ENCODE measurements at places on chromosomes 16 and 17.

- no peak for DNase-seq
Measured at GRCh38 chr17:38732376-38733281, 2.5 kb downstream of the CISD3 start.

DNA sequence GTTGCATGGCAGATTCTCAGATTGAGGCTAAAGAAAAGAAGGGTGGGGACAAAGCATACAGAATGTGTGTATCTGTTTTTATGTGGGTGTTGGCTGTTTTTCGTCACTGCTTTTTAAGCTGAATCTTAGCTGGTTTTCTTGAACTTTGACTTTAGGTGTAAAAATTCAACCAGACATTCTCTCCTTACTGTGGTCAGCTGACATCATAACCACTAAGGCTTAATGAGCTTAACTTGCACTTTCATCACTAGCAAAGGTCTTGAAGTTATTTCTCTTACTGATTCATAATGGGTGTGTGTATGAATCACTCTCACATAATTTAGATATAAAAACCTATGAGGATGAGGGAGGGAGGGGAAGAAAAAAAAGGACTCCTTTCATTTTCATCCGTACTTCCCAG lies 4.0 kb upstream of the CDC6 start:
- DNase-seq: no peak

GRCh38 chr16:85989863-85990643 lies 91.1 kb downstream of the IRF8 start:
- no peak for DNase-seq

DNA sequence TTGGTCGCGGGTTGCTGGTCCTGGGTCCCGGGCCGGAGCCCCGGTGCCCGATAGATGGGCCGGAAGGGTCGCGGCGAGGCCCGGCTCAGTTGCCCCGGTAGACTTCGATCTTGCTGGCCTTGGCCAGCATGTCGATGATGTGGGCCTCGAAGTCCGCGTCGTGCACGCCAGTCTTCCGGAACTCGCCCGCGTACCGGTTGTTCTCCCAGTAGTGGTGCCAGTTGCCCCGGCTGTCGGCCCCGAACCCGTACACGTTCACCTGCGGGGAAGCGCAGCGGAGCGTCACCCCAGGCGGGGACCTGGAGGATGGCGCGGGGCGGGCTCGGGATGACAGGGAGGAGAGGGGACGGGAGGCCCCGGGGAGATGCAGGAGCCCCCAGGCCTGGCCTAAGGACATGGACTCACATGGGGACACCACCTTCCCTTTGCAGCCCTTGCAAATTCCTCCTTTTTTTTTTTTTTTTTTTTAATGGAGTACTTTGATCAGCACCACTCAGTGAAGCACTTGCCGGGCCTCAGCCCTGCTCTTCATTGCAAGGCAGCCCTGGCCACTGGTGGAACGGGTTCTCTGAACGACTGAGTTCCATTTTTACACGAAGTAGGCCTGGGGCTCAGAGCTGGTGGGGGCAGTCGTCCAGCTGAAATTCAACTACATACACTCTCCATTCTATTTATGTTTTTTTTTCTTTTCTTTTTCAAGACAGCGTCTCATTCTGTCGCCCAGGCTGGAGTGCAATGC lies 35.1 kb downstream of the DDX19A start:
- DNase-seq: no peak

DNA sequence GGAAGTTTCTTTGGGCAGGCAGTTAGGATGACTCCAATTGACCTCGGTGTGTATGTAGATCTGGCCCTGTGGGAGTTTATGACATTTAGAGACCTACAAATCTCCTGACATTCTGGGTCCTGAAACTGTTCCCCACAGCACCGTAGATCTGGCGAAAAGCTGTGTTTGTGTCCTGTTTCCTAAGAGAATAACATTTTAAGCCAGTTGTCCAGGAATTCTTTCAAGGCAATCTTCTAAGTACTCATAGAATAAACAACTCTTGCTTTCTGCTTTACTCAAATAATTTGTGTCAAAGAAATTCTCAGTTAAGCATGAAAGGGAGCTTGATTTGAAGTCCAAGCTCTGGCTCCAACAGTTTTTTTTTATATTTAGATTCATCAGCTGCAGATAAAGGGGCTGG lies 78.5 kb upstream of the ELAC2 start:
- DNase-seq: no peak

DNA sequence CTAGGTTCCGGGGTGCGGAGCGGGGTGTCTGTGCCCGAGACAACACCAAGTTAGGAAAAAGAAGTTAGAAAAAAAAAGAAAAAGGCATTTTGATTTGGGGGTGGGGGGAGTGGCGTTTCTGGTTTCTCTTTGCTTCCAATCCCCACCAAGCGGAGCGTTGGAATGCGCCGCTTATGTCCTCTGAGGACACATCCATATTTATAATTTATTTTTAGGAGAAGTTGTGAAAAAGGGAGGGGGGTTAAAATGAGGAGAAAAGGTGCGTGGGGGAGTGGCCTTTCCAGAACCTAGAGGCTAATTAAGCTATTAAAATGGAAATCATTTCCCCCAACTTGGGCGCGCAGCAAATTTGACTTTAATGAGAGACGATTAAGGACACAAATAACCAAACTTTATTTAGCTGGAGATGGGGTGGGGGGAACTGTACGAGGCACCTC lies 232.1 kb downstream of the MRTFB start:
- DNase-seq: no peak

- no peak for DNase-seq
Measured at GRCh38 chr16:84508502-84508901, 4.0 kb upstream of the MEAK7 start.

- DNase-seq: peak; percentile 73
Measured at GRCh38 chr16:70432723-70433457, 6.0 kb downstream of the ST3GAL2 start.

DNA sequence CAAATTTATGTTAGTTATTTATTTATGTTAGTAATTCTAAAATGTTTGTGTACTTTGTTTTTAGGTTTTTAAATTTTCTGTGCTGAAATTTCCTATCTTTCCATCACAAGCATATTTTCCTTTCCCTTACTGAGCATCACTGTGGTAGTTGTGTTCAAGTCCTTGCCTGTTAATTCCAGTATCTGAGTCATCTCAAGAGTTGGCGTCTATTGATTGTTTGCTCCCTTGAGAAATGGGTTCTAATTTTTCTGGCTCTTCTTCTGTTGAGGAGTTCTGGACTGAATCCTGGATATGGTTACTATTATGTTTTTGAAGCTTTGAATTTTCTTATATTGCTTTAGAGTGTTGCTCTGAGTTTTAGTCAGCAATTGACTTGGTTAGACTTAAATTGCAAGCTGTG lies 56.3 kb downstream of the GAN start:
- no peak for DNase-seq

- no peak for DNase-seq
Measured at GRCh38 chr17:81453076-81453475, 57.8 kb downstream of the BAHCC1 start.

DNA sequence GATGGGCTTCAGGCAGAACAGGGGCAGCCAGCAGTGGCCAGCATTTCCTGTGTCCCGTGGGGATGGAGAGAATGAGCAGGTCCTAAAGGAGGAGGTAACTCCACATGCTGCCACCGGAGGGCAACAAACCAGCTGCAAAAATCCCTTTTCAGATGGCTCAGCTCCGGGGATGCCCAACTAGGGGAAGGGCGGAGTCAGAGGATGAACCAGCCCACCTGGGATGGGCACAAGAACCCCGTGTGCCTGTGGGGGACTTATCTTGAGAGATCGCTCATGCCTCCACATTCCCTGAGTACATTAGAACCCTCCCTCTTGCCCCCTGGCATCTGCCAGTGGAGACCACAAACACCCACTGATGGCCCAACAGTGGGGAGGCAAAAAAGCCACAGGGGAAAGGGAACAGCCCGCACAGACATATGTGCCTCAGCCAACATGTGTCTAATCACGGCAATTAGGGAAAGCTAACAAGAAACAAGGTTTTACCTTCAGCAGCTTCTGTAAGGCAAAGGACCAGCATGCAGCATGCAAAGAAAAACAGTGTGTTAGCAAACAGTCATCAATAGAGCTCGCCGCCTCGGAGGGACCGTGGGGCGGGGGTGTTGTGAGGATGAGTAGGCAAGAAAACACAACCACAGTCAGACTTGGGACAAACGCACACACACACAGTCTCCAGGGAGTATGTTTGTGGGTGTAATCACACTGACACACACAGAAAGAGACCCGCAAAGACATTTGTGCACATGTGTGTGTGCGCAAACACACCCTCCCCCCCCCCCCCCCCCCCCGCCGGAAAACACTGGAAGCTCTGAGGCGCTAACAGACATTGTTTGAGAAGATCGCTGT lies 64.0 kb downstream of the MYO18A start:
- DNase-seq: peak; percentile 68

DNA sequence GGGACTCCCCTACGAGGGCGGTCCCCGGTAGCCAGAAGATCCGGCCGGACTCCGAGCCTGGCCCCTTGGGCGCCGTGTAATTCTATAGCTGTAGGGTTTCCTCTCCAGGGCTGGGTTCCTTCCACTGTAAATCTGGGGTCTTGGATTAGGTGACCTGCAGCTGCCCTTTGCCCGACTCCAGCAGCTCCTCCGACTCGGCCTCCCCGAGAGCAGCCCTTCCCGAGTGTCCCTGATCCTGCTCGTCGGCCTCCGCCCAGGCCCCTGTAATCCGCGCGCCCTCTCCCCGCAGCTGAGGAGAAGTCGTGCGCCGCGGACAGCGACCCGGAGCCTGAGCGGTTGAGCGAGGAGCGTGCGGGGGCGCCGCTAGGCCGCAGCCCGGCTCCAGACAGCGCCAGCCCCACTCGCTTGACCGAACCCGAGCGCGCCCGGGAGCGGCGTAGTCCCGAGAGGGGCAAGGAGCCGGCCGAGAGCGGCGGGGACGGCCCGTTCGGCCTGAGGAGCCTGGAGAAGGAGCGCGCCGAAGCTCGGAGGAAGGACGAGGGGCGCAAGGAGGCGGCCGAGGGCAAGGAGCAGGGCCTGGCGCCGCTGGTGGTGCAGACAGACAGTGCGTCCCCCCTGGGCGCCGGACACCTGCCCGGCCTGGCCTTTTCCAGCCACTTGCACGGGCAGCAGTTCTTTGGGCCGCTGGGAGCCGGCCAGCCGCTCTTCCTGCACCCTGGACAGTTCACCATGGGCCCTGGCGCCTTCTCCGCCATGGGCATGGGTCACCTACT lies 5.5 kb downstream of the TBX2 start:
- no peak for DNase-seq

All from hematopoietic multipotent progenitor cell treated with erythropoietin and hydrocortisone succinate and interleukin-3 and kit ligand, for 8 days (in vitro differentiated cells).